Esophagus muscularis mucosa (tissue), 4 donors: ENCODE measurements at places on chromosomes 3 and 15.

DNA sequence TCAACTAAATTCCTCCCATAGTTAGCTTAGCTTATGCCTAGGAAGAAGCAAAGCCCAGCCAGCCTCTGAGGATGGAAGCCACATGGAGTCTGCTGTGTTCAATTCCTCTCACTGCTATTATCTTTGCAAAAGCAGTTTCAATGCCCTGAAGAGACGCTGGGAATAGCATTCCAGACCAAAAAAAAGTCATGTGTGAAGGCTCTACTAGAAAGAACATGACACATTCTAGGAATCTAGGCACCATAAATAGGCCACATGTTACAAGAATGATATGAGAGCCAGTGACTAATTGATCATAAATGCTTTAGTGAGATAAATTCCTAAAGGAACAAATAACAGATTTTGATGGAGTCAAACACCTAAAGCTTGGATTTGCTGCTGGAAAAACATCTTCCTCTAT, 800.8 kb downstream of the TUSC7 start:
- DNase-seq, result no peak

GRCh38 chr15:90037511-90037860, 36.4 kb downstream of the ZNF710 start:
- DNase-seq, result no peak

GRCh38 chr15:49675041-49675440, 54.2 kb downstream of the DTWD1 start:
- DNase-seq, result no peak

DNA sequence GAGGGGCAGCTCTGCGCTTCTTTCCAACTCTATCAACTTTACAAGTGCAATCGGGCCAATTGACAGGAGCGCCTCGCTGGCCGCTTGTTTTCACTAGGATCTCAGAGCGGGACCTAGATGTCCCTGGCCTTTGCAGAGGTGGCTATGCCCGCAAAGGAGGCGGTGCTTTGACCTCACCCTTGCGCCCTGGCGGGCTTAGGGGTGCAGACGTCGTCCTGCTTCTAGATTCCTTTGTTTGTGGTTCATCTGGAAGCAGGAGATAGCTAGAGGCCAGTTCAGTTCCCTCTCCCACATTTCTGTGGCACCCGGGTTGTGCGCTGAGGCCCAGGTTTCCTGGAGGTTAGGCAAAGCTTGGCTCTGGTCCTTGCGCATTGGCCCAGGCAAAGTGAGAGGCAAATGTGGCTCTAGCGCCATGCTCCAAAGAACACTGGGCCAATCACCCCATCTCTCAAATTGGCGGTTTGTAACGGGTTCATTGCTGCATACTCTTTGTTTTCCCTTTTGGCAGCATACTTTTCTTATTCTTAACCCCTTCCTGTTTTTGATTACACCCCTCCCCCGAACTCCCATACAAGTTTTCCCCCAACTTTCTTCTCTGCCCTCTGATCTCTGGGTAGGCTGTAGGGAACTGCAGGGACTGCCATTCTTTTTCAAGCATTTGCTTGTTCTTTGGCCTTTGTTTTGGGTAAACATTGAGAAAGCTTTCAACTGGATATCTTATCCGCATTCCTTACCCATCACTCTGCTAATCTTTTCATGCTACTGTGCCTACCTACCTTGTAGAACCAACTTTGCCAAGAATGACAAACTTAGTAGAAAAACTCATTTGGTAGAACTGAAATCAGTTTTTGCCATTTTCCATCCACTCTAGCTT, 1.4 kb downstream of the PPM1L start:
- DNase-seq, result no peak

DNA sequence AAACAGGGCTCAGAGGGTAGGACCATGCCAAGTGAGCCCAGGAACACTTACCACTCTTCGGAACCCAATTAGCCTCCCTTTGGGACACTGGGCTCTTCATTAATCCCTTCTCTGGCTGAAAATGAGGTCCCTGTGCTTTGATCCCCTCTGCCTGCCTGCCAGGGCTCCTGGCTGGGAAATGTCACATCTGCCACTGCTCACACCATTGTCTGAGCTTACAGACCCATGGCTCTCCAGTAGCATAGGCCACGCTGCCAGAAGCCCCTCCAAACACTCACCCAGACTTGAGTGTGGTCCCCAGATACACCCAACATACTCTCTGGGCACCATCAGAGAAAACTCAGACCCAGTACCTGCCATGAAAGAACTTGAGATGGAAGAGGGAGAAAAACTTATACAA, 287.3 kb downstream of the XXYLT1 start:
- no peak for DNase-seq
